ENCODE measurements at places on chromosomes 13 and 19. TPM values are rescaled to one million over a fixed set of nuclear protein-coding genes. Genes with fewer than 3 reads are reported as not detected.

Gene DHDH
- total RNA-seq, result not detected

Gene IER2
- 27.8 TPM for total RNA-seq

Gene IGSF23
- total RNA-seq, result not detected

Gene DAPK3
- total RNA-seq, result 194 TPM

Gene OLFM4
- not detected for total RNA-seq

Gene ZNF563
- 16.4 TPM for total RNA-seq

Gene MYO1F
- total RNA-seq, result 0.54 TPM

DNA sequence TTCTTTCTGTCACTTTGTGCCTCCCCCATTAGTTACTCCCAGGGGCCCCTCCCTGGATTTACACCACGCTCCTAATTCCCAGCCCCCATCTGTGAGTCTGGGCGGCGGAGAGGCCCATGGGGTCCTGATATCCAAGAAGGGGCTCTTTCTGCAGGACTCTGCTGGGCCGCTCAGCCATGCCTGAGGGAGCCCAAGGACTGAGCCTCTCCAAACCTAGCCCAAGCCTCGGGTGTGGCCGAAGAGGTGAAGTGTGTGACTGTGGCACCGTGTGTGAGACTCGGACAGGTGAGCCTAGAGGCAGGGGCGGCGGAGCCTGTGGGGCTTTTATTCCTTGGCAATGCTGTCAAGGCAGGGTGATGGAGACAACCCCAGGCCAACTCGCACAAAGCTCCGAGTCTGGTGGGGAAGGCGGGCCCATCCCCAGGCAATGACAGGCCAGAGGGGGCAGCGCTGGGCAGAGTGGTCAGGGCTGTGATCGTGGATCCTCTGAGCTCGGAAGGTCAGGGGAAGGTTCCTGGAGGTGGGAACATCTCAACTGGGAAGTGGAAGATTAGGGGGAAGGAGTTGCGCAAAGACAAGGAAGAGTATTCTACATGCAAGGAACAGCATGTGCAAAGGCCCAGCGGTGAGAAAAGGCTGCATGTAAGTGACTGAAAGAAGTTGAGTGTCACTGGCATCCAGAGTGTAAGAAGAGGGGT lies 1.6 kb downstream of the PLEKHG2 start:
- peak; percentile 44 for DNase-seq

DNA sequence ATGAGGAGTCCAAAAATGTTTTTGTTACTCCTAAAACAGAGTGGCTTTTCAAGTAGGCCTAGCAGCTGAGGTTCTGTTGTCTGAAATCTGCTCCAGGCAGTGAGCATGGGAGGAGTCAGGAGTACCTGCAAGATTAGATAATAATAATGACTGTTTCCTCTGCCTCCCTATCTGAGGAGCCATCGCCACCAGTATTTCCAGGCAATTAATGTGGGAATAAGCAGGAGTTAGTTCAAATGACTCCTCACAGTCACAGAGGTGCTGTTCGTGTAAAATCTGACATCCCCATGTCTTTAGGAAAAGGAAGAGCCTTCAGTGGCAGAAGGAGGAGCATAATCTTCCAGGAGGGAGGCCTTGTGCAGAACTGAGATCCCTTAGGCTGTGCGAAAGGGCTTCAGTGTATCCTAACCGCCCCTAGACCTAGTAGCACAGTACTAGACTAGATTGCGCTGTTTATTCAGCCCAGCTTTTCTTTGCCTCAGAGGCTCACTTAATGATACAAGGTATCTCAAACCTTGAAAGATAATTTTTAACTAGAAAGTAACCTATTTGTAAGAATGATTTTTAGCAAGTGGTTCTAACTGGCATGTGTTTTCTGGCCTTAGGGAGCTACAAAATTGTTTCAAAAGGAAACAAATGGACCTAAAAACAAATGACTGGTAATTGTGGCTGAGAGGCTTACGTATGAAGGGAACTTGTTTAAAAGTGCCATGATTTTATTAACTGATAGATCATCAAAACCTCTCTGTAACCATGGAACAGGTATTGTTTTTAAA lies 49.0 kb downstream of the FREM2 start:
- no peak for DNase-seq

GRCh38 chr19:43766755-43767043 lies 11.9 kb upstream of the SMG9 start:
- DNase-seq, result no peak

DNA sequence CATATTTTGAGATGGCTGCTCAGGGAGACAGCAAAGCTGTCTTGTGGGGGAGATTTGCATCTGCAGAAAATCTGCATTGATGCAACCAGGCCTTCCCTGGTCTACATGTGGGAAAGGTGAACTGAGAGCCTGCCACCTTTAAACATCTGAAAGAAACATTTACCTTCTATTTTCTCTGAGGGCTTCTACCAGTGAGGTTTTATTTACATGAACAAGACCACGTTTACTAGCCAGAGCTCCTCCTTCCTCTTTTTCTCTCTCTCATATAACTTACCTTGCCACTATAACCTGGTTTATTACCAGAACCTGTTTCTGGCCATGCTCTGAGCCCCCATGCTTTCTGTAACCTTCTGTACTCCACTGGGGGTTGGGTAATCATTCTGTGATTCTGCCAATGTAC lies 14.4 kb upstream of the RUBCNL start:
- no peak for DNase-seq

- DNase-seq, result no peak
These were observed 100.7 kb downstream of the CRYL1 start for GRCh38 chr13:20424949-20425348.

DNA sequence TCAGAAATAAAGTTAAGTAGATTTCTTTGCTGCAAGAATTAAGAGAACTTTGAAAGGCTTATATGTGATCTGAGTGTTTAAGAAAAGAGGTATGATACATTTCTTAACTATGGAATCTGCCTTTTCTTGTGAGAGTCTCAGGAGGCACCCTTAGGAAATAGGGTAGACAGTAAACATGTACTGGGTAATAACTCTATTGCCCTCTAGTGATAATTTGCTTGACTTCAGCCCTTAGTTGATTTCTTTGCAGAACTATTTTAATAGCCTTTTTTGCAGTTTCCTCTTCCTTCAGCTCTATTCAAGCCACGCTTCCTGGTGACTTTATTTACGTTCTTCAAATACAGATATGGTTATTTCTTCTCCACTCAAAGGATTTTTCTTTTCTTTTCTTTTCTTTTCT lies 37.0 kb upstream of the CCNA1 start:
- peak; percentile 79 for DNase-seq

GRCh38 chr13:62207388-62207787 lies 791.7 kb upstream of the PCDH20 start:
- no peak for DNase-seq

GRCh38 chr19:14616407-14616806 lies 33.5 kb downstream of the CLEC17A start:
- DNase-seq, result no peak

Data from GM23248 (cell line).